Activated T-cell treated with anti-CD3 and anti-CD28 coated beads for 48 hours (primary cell): ENCODE measurements at places on chromosomes 11 and 22.

GRCh38 chr11:130141561-130142341, 17.8 kb upstream of the ST14 start:
- DNase-seq = no peak

GRCh38 chr11:17574141-17575091, 27.4 kb downstream of the OTOG start:
- DNase-seq = no peak

DNA sequence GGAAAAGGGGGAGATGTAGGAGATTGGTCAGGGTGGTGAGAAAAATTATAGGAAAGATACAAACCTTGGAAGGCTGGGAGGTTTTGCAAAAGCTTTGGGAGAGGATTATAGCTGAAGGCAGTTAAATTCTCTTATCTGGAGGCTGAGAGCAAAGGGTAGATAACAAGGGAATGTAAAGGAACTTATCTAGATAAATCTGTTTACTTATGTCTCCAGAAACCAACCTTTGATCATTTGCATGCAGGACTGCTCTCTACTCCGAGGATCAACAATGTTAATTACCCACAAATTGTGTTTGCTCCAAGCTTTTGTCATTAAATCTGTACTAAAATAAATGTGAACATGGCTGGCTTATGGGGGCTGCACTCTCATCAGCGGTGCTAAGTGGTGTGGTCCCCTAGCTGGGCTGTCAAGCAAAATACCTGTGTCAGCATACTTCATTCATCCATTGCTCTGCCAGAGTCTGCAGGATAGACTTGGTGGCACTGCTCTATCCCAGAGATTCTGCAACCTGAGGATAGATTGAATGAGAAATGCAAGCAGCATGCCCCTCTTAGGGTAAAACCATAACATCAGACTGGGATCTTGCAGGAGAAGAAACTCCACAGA, 1599.2 kb upstream of the TENM4 start:
- DNase-seq = no peak

- no peak for DNase-seq
These were observed 787.6 kb downstream of the BRD1 start for GRCh38 chr22:49040111-49040510.

DNA sequence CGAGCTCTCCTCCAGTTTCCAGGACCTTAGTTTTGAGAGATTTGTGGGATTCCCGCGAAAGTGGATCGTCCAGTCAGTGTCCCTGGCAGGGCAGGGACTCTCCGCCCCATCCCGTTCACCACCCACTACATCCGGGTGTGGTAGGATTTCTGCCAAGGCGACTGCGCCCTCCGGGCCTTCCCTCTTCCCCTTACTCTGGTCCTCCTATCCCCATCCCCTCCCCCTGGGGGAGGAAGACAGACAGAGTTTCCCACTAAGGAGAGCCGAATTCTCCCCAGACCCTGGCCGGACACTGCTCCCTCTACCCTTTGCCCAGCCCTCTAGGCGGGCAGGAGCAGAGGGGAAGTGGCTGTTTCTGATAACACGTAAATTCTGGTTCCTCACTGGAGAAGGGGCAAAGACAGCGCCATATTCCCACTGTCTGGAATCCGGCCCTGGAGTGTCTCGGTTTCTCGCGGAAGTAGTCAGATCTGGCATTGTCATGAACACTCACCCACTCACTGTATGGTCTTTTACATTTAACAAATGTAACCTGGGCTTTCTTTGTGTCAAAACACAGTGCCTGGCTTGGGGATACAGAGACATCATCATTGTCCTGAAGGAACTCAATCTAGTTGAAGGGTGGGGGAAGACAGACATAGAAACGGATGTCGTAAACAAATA, 1.1 kb upstream of the NECTIN1 start:
- DNase-seq = no peak

DNA sequence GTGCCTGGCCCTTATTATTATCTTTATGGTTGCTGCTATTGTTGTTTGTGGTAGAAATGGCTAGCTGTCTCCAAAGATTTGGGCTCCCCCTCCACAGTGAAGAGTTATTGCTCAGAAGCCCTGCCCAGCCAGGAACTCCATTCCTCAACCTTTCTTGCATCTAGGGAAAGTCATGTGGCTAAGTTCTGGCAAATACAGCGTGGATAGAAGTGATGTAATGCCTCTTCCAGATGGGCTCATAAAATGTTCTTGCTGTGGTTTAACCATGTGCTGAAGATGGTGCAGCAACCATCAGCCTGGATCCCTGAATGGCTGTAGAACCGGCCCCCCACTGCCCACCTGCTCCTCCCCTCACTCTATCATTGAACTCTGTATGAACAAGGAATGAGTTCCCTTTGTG, 203.5 kb upstream of the E2F8 start:
- DNase-seq = no peak

DNA sequence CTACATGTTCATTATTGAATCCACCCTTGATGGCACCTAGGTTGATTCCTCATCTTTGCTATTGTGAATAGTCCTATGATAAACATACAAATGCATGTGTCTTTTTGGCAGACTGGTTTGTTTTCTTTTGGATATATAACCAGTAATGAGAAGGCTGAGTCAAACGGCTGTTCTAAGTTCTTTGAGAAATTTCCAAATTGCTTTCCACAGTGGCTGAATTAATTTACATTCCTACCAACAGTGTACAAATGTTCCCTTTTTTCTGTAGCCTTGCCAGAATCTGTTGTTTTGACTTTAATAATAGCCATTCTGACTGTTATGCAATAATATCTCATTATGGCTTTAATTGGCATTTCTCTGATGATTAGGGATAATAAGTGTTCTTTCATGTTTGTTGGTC, 184.9 kb downstream of the CASP12 start:
- no peak for DNase-seq

- DNase-seq = peak; percentile 53
These were observed 47.2 kb upstream of the CD5 start for GRCh38 chr11:61054927-61055562.

DNA sequence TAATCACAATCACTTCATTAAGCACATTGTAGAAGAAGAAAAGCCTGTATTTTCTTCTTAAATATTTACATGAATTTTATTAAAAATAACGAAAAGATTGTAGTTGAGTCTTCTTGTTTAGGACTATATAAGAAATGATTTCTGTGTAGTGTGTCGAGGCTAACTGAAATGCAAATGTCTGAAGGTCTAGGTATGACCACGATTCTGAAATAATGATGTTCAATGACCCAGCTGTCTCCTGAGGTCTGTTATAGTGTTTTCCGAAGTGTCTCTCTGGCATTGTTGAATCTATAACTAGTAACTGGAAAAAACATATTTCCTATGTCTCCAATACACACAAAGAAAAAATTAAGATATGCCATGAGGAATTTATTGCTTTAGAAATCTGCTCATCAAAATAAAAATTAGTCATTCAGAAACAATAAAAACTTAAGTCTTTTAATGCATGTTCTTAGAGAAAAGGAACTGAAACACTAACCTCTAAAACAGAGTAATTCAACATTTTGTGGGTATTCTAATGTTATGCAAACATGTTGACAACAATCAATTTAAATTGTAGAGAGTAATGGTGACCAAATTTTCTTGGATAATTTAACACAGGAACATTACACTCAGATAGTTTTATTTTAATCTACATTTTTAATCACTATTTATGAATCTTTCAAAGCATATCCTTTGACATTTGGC, 55.0 kb downstream of the CASP12 start:
- no peak for DNase-seq

- DNase-seq = no peak
These were observed 1.5 kb downstream of the ZP1 start for GRCh38 chr11:60868682-60869450.

DNA sequence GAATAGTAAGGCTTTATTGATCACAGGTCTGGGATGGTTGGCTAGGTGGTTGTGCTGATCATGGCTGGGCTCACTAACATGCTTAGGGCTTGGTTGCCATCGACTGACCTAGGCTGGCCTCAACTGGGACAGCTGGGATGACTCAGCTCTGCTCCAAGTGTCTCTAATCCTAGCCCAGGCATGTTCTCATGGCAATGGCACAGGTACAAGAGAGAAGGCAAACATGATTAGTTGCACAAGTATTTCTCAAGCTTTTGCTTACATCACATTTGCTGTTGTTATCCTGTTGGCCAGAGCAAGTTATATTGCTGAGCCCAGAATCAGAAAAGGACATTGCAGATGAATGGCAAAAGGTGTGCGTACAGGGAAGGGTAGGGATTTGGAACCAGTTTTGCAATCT, 68.5 kb upstream of the SLC35C1 start:
- DNase-seq = no peak

GRCh38 chr11:82458147-82458546, 275.5 kb downstream of the FAM181B start:
- no peak for DNase-seq

- no peak for DNase-seq
These were observed 18.6 kb downstream of the CCDC73 start for GRCh38 chr11:32775908-32776307.

DNA sequence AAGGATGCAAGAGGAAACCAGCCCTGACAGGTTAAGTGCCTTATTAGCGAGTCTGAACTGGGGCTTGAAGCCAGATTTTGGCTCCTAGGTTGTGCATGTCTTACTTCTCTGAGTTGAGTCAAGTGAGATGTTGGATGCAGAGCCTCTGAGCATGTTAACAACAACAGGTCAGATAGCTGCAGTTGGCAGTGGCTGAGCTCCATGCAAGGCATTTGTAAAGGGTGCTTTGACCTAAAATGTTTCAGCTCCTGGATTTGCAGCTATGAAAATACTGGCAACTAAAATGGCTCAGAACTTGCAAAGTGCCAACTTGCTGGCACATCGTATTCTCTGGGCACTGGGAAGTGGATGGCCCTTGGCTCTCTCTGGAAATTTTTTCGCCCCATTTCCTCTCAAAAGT, 16.4 kb upstream of the CSRP3 start:
- DNase-seq = no peak

DNA sequence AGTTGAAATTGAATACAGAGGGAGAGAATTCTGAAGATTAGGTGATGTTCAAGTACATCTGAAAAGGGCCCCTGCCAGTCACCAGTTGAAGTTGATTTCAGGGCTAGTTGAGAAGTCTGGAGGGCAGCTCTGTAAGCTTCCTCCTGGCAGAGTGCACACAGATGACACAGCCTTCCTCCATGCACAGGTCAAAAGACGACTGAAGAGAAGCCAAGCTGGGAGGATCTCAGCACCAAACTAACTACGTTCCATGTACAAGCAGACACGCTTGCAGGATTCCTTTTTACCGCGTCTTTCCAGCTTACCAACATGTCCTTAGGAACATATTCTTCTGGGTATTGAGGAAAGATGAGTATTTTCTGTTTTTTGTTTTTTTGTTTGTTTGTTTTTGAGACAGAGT, 7.9 kb downstream of the BARX2 start:
- no peak for DNase-seq

DNA sequence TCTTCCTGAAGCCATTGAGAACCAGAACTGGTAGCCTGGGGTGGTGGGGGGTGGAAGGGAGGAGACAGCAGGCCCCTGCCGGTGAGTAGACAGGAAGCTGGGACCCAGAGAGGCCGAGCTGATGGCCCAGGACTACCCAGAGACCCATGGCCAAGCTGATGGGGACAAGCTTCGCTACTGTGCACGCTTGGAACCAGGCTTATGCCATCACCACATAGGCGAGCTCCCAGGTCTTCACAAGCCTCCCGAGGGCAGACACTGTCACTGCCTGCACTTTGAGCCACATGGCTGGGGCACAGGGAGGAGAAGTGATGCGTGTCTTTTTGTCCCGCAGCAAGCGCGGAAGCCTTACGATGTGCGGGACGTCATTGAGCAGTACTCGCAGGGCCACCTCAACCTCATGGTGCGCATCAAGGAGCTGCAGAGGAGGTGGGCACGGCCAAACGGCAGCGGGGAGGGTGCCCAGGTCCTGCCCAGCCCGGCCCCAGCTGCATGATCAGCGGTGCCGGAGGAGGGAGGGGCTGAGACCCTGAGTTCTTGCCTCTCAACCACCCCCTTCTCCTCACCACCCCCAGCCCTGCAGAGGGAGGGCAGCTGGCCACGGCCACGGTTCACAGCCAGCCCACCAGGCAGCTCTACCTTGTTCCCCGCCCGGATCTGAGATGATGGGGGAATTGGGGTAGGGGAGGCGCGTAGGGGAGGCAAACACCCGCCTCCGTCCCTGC, 76.0 kb upstream of the KCNQ1OT1 start:
- DNase-seq = no peak
